ENCODE measurements at places on chromosomes 13 and 19.

GRCh38 chr19:40717880-40718773, 1.2 kb downstream of the ITPKC start:
- DNase-seq, result no peak

GRCh38 chr19:43784241-43784980, 3.6 kb upstream of the KCNN4 start:
- DNase-seq, result no peak

DNA sequence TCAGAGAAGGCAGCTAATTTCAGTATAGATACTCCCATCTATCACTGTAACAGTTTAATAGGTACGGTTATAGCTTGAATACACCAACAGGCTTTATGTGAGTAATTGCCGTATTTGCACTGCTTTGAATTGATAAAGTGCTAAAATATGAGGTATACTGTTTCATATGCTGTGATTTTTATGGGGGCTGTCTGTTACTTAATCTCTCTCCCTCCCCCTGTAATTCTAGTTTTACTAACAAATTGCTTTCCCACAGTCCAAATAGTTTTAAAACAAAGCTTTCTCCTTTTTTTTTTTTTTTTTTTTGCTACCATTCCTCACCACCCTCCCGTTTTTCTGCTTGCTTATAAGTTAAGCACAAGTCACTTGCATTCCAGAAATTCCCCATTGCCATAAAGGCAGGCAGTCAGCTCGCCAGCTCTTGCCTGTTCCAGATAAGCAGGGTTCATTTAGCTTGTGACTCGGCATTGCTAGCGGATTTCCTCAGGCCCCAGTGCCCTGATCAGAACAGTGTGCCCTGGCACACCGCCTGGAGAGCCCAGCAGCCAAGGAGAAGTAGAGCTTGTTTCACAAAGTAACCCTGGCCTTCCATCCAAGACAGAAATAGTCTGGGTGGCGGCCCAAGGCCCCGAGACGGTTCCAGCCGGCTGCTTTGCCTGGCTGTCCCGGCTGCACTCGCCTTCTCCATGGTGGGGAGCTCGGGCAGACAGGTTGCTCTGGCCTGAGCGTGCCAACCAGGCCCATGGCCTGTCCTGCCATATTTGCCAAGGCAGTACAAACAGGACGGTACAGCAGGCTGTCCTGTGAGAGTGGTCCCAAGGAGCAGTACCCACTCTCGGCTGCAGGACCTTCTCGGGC, 43.5 kb upstream of the NPAS1 start:
- no peak for DNase-seq

- DNase-seq, result no peak
Observed at GRCh38 chr13:87887459-87888123, 216.4 kb downstream of the SLITRK5 start.

DNA sequence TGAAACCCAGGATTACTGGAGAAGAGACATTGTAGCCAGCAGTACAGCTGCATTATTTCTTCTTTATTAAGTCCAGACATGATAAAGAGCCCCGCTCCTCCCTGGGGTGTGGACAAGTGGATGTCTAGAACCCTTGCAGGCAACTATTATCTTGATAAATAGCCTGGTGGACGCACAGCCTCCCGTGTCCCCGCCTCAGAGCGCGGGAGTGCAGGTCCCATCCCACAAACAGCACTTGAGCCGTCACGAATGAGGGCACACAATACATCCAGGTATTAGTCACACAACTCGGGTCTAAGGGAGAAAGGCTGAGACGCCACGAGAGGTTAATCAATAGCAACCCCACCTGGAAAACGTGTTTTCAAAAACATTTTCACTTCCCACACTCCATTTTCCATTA, 213.2 kb upstream of the SOX1 start:
- peak; percentile 98 for DNase-seq

GRCh38 chr19:53540091-53540490, 2.1 kb downstream of the ZNF331 start:
- no peak for DNase-seq
